MCF 10A (cell line): ENCODE measurements at places on chromosomes 6 and 20. TPM values are rescaled to one million over a fixed set of nuclear protein-coding genes. Genes with fewer than 3 reads are reported as not detected.
A peak's percentile ranks its signal among the peaks of the same experiment; 100 is the strongest.

Gene CLDN20
- not detected in 2 replicates for total RNA-seq

Gene TPD52L1
- 69.5 and 92.6 TPM in 2 replicates for total RNA-seq

Gene OPN5
- not detected in 2 replicates for total RNA-seq

Gene CALHM4
- total RNA-seq, result not detected in 2 replicates

Gene CYP21A2
- 0.33 and 0.88 TPM in 2 replicates for total RNA-seq

Gene BPI
- not detected in 2 replicates for total RNA-seq

Gene ZNF341
- 2.0 and 2.5 TPM in 2 replicates for total RNA-seq

Gene ME1
- 16.7 and 17.8 TPM in 2 replicates for total RNA-seq

Gene ANKRD66
- not detected in 2 replicates for total RNA-seq

Gene ENPP4
- total RNA-seq, result 0.30 and 0.32 TPM in 2 replicates

Gene GTSF1L
- total RNA-seq, result not detected in 2 replicates

- no peak overlapping the region for H3K27ac ChIP-seq
- H3K36me3 ChIP-seq, result peaks cover 18% of the 10 kb centered on the region
- no peak overlapping the region for H3K4me3 ChIP-seq
- H3K27me3 ChIP-seq, result no peaks in the 10 kb centered on the region
- peaks cover 25% of the 10 kb centered on the region for H3K4me1 ChIP-seq
These were observed 22.2 kb upstream of the TULP4 start for GRCh38 chr6:158290040-158290439.

- H3K36me3 ChIP-seq, result no peaks in the 10 kb centered on the region
- DNase-seq, result peak; percentile 38
- no peaks in the 10 kb centered on the region for H3K27me3 ChIP-seq
- H3K4me1 ChIP-seq, result peaks cover 8% of the 10 kb centered on the region
- no peak overlapping the region for H3K27ac ChIP-seq
These were observed 23.3 kb upstream of the UST start for GRCh38 chr6:148723484-148723883.

- no peak overlapping the region for H3K4me3 ChIP-seq
- no peak for DNase-seq
- peaks cover 4% of the 10 kb centered on the region for H3K4me1 ChIP-seq
- no peak overlapping the region for H3K27ac ChIP-seq
- peaks cover 5% of the 10 kb centered on the region for H3K36me3 ChIP-seq
- peaks cover 19% of the 10 kb centered on the region for H3K27me3 ChIP-seq
These were observed 119.1 kb downstream of the PRND start for GRCh38 chr20:4840801-4841200.

DNA sequence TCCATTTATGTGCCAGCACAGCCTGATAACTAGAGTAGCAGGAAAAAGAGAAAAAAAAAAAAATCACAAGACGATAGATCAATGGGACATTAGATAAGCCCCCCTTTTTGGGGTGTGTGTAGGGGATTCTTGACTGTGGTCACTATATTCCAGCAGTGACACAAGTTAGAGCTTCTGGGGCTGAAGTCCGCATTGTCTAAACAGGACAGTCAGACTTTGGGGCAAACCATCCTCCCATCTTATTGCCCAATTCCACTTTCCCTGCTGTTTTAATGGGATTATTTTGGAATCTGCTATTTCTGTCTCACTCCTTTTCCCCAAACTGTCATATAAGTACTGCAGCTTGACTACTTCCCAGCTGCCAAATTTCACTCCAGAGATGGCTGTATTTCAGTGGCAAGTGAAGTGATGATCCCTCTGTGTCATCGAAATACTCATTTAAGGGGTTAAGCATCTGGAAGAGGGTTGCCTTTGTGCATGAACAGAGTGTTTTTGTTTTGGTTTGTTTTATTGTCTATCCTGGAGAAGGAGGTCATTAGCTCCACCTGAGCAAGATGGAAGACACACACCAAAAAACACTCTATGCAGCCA is 182.5 kb downstream of the ATXN1 start:
- no peak for DNase-seq
- peaks cover 5% of the 10 kb centered on the region for H3K4me1 ChIP-seq
- H3K36me3 ChIP-seq, result no peaks in the 10 kb centered on the region
- H3K27ac ChIP-seq, result no peak overlapping the region

GRCh38 chr20:50848341-50848808 is 53.5 kb downstream of the BCAS4 start:
- H3K4me3 ChIP-seq, result peak overlapping the region; percentile 29
- H3K27ac ChIP-seq, result peak overlapping the region; percentile 58
- no peaks in the 10 kb centered on the region for H3K36me3 ChIP-seq
- DNase-seq, result peak; percentile 89
- peaks cover 31% of the 10 kb centered on the region for H3K4me1 ChIP-seq
- H3K27me3 ChIP-seq, result no peaks in the 10 kb centered on the region

DNA sequence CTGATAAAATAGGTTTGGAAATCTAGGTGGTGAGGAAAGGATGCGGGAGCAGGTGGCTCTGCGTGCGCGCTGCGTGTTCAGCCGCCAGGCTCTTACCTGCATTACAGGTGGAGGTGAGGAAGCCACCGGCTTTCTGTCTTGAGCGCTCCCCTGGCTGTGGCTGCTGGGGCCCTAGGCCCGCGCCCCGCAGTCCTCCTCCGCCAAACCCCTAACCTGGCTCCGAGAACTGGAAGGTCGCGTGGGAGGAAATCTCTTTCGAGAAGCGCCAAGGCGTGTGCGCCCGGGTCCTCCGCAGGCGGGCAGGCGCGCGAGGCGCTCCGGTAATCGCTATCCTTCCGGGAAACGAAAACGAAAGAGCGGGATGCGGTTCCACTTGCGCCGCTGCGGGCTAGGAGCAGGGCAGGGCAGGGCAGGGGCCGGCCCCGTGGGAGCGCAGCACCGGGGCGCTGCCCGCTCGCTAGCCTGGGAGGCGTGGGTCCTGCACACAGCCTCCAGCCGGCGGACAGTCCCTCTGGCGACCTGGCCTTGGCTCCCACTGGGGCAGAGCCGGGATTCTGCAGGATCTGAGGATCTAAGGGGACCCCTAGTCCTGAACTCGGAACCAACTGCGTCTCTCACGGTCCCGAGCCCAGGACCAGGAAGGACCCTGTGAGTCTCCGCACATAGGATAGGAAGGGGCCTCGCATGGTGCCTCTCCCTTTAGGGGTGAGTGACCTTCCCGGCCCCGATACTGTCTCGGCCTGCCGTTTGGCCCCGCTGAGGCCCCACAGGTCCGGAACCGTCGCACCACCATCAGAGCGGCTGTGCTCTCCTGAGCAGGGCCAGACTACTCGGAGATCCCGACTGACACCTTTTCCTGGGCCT is at the start of gene ETV7:
TSS of gene ETV7 (minus strand) at position 230 of the 864 bp plus-strand sequence. CDS start at position 102, 128 bp downstream.
- H3K27ac ChIP-seq, result peak within 1 kb of the TSS; percentile 28
- peak within 1 kb of the TSS; percentile 71 for H3K4me3 ChIP-seq
- peak; percentile 26 for DNase-seq
- H3K27me3 ChIP-seq, result peaks cover 31% of the 10 kb centered on the region
- H3K4me1 ChIP-seq, result peaks cover 7% of the 10 kb centered on the region
- H3K36me3 ChIP-seq, result no peaks in the 10 kb centered on the region

DNA sequence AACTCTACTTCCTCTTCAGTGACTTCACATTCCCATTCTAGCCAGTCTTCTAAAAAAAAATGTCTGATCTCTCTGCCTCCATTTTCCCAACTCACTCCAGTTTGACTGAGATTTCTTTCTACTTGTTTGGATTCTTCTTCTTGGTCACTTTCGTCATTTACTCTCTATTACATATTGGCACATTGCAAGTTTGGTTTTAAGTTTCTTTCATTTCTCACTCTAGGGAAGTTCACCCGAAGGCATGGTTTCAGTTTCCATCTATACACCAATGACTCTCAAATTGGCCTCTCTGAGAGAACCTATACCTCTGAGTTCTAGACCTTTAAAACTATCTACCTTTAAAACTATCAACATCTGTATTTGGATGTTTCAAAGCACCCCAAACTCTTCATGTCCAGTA is 51.3 kb downstream of the CD109 start:
- H3K4me1 ChIP-seq, result peaks cover 6% of the 10 kb centered on the region
- no peak for DNase-seq
- no peak overlapping the region for H3K4me3 ChIP-seq
- no peak overlapping the region for H3K27ac ChIP-seq

DNA sequence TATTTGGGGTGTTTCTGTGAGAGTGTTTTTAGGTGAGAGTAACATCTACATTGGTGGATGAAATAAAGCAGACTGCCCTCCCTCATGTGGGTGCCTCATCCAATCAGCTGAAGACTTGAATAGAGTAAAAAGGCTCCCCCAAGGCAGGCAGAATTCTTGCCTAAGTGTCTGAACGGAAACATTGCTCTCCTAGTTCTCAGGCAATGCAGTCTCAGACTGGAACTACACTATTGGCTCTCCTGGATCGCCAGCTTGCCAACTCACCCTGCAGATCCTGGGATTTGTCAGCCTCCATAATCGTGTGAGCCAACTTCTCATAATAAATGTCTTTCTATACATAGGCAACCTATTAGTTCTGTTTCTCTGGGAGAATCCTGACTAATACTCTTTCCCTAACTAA is 5.5 kb upstream of the TMEM170B start:
- H3K4me3 ChIP-seq, result no peak overlapping the region
- no peak overlapping the region for H3K27ac ChIP-seq
- H3K27me3 ChIP-seq, result peaks cover 29% of the 10 kb centered on the region
- DNase-seq, result no peak
- H3K4me1 ChIP-seq, result no peaks in the 10 kb centered on the region
- H3K36me3 ChIP-seq, result peaks cover 4% of the 10 kb centered on the region

- no peak overlapping the region for H3K4me3 ChIP-seq
- DNase-seq, result no peak
- H3K27me3 ChIP-seq, result no peaks in the 10 kb centered on the region
- H3K27ac ChIP-seq, result no peak overlapping the region
- no peaks in the 10 kb centered on the region for H3K36me3 ChIP-seq
- H3K4me1 ChIP-seq, result peaks cover 43% of the 10 kb centered on the region
These were observed 72.0 kb upstream of the DUSP22 start for GRCh38 chr6:220312-220711.

GRCh38 chr6:131129689-131130553 is 5.3 kb upstream of the AKAP7 start:
- H3K27ac ChIP-seq, result no peak overlapping the region
- no peaks in the 10 kb centered on the region for H3K36me3 ChIP-seq
- peak; percentile 55 for DNase-seq
- H3K4me3 ChIP-seq, result no peak overlapping the region
- H3K27me3 ChIP-seq, result no peaks in the 10 kb centered on the region
- no peaks in the 10 kb centered on the region for H3K4me1 ChIP-seq

- no peaks in the 10 kb centered on the region for H3K27me3 ChIP-seq
- peak overlapping the region; percentile 31 for H3K27ac ChIP-seq
- H3K4me1 ChIP-seq, result no peaks in the 10 kb centered on the region
- no peak overlapping the region for H3K4me3 ChIP-seq
- H3K36me3 ChIP-seq, result no peaks in the 10 kb centered on the region
These were observed 130.9 kb downstream of the FOXA2 start for GRCh38 chr20:22453244-22454080.

- H3K27ac ChIP-seq, result no peak overlapping the region
- no peaks in the 10 kb centered on the region for H3K4me1 ChIP-seq
- H3K36me3 ChIP-seq, result no peaks in the 10 kb centered on the region
- no peaks in the 10 kb centered on the region for H3K27me3 ChIP-seq
These were observed 659.4 kb downstream of the TENT5A start for GRCh38 chr6:81093051-81093450.

DNA sequence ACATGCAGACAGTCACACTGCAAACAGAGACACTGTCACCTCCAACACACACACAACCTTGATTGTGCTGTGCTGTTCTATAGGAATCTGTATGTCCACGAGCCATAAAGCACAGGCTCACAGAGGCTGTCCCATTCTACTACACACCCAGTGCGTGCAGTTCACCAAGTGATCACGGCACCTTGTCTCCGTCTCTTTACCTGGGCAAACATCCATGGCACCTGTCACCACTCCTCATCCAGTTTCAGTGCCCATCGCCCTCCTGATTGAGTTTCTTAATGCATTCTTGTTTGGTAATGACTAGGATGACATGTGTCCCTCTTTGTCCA is 65.8 kb upstream of the STMND1 start:
- H3K4me3 ChIP-seq, result no peak overlapping the region
- H3K27me3 ChIP-seq, result peaks cover 25% of the 10 kb centered on the region
- no peak for DNase-seq
- H3K4me1 ChIP-seq, result peaks cover 13% of the 10 kb centered on the region
- H3K27ac ChIP-seq, result no peak overlapping the region

DNA sequence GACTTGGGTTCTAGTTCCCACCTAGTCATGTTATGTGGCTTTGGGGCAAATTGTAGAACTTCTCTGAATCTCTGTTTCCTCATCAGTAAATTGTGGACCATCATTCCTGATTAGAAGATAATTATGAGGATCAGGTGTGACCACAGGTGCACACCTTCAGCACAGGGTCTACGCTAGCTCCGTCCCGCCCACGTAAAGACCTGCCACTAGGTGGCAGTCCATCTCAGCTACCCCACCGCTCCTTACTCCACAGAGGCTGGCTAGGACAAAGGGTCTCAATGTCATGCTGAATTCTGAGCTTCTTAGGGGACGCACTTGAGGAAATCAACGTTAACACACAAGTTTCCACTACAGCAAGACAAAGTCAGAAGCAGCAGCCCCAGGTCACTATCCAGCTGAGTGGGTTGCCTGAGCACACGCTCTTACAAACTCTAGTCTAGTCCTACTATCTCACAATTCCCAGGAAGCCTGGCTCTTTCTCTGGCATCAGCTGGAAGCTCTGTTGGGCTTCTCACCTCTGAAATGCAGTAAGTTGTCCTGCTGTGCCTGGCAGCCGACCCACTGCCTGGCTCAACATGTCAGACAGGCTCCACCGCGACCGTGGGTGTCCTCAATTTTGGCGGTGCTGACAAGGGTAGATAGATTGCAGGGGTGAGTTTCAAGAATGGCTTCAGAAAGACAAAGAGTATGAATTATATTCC is 2.0 kb upstream of the PLCG1 start:
- H3K27ac ChIP-seq, result no peak overlapping the region
- H3K4me3 ChIP-seq, result peak overlapping the region; percentile 79
- H3K27me3 ChIP-seq, result no peaks in the 10 kb centered on the region
- peak; percentile 57 for DNase-seq

DNA sequence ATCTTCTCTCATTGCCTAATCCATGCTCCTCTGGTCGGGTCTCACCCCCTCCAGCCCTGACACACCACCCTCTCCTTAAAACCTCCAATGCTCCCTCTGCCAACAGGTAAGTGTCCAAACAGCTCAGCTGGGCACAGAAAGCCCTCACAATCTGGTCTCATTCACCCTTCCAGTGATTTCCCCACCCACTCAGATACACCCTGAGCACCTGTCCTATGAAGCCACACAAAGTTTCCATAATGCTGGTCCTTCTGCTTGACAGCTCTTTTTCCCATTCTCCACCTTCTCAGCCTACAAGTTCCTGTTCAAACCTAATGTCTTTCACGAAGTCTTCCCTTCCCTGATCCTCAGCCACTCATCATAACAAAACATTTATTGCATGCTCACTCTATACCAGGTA is 70.1 kb upstream of the MRPS10 start:
- no peak for DNase-seq
- H3K4me3 ChIP-seq, result no peak overlapping the region
- H3K36me3 ChIP-seq, result peaks cover 62% of the 10 kb centered on the region
- H3K27me3 ChIP-seq, result no peaks in the 10 kb centered on the region
- H3K4me1 ChIP-seq, result peaks cover 21% of the 10 kb centered on the region

DNA sequence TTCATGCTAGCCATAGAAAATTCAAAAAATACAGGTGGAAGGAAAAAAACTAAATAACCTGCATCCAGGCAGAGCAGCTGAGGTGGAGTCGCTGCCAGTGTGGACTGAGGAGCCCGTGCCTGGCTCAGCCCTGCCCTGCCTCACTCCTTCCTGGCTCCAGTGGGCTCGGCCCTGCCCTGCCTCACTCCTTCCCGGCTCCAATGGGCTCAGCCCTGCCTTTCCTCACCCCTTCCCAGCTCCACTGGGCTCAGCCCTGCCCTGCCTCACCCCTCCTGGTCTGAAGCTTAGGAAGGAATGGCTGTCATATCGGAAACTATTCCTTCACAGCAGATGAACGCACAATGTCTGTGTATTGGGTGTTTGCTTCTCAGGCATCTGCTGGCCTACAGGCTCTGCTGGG is 142.1 kb downstream of the SMOC2 start:
- H3K4me1 ChIP-seq, result no peaks in the 10 kb centered on the region
- H3K27me3 ChIP-seq, result peaks cover 91% of the 10 kb centered on the region
- H3K4me3 ChIP-seq, result no peak overlapping the region
- no peak overlapping the region for H3K27ac ChIP-seq
- no peak for DNase-seq
- H3K36me3 ChIP-seq, result peaks cover 5% of the 10 kb centered on the region
